ENCODE measurements at places on chromosomes 2 and 18.

DNA sequence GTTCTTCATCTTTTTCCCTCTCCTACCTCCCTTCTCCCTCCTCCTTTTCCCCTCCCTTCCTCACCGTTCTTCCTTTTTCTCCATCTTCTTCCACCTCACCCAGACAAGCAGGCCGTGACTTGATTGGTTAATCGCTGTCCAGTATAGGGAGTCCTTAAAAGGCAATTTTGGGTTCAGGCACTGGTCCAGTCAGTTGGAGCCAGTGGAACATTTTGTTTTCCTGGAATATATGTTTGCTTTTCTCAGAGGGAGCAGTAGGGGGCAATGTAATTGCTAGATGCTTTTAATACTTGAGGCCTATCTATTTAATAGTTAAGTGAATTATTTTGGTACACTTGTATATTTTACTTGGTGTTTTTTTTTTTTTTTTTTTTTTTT, 15.0 kb downstream of the ELAC1 start:
- DNase-seq = no peak

- no peak for DNase-seq
Measured at GRCh38 chr2:184416146-184416913, 182.0 kb upstream of the ZNF804A start.

GRCh38 chr2:239121600-239122012, 273.7 kb downstream of the TWIST2 start:
- no peak for DNase-seq

- DNase-seq = no peak
Measured at GRCh38 chr2:180790891-180791290, 189.5 kb upstream of the UBE2E3 start.

GRCh38 chr18:27606741-27607140, 421.6 kb upstream of the CHST9 start:
- no peak for DNase-seq

DNA sequence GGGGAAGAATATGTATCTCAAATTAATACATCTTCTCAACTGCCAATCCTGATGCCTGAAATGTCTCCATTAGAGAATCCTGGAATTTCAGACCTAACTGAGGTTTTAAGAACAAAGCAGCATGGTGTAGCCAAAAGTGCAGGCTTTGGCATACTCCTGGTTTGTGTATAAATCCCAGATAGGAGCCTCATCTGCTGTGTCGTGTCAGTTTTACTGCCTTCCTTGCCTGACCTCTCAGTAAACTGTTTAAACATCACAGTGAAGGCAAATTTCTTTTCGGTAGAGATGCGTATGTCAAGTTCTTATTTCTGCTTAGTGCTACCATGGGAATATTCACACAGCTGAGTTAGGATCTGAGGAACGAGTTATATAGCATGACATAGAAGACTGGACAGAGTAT, 7.3 kb downstream of the SCG2 start:
- DNase-seq = no peak

DNA sequence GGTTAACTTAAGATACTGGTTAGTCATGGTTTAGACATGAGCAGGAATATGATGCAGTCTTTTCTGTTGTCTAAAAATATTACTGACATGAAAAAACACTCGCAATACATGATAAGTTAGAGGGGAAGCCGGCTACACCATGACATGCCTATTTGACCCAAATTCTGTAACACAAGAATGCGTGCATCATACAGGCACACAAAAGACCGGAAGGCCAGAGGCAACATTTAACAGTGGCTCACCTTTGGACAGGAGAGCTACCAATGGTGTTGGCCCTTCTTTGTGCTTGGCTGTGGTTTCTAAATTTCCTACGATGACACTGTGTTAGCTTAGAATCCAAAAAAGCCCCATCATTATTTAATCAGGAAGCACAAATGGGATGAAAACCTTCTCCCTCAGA, 4.1 kb downstream of the PARD6G start:
- DNase-seq = no peak

GRCh38 chr18:12376034-12376753, 833 bp downstream of the AFG3L2 start:
- no peak for DNase-seq

GRCh38 chr18:41936471-41937134, 18.4 kb upstream of the PIK3C3 start:
- DNase-seq = no peak

DNA sequence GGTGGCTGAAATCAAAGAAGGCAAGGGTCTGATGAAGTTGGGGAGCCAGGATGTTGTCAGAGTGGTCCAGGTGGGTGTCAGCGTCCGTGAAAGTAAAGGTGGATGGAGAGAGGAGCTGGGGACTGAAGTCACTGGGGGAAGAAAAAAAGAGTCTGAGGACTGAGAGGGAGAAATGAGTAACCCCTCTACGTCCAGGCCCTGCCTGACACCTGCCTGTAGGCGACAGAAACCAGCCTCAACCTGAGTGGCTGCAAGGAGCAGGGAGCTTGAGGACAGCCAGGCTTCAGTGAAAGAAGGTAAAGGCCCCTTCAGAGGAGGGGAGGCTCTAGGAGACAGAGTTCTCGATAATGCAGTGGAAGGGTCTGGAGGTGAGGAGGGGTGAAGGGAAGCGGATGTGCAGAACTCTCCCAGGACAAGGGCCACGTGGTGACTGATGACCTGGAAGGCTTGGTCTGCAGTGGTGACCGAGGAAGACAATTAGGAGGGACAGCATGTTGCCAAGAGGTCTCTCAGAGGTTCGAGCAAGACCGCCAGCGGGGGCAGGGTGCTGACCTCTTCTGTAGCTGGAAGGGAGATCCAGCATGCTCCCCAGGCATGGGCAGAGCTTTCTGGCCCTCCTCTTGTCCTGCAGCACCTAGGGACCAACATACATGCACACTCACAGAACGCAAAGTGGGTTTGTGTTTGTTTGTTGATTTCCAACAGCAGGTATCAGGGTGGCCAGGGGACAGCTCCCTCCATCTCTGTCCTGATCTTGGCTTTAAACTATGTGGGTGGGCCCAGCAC, 86.6 kb upstream of the TMEM247 start:
- DNase-seq = no peak

DNA sequence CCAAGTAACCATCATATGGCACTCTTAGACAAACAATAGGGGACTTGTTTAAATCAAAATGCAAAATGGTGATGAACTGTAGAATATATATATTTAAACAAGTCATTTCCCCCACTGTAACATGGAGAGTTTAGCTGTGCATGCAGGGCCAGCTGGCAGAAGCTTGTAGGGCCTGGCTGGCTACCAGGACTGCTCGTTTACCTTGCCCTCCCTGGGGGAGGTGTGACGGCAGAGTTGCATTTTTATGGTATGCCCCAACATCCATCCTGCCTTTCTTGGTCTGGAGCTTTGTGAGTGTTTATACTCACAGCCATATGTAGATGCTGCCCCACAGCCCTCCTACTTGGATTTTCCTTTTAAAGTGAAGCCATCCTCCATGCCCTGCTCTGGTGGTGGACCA, 101.7 kb upstream of the ZFP36L2 start:
- DNase-seq = no peak

GRCh38 chr2:236793023-236794011, 223.7 kb downstream of the ACKR3 start:
- DNase-seq = no peak

DNA sequence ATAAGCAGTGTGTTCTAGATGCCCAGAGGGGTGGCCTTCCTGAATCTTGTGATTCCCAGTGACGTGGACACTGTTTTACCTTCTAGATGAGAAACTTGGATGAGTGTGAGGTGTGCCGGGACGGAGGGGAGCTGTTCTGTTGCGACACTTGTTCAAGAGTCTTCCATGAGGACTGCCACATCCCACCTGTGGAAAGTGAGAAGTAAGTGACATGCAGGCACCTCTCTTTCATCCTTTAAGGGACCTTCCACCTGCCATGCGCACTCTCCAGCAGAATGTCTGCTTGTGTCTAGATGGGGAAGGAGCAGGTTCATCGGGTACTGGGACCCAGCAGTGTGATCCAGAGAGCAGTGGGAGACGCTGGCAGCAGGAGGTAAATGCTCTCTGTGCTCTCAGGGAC, 16.0 kb upstream of the SP100 start:
- no peak for DNase-seq

- DNase-seq = no peak
Measured at GRCh38 chr2:145235312-145235711, 715.4 kb upstream of the ZEB2 start.

DNA sequence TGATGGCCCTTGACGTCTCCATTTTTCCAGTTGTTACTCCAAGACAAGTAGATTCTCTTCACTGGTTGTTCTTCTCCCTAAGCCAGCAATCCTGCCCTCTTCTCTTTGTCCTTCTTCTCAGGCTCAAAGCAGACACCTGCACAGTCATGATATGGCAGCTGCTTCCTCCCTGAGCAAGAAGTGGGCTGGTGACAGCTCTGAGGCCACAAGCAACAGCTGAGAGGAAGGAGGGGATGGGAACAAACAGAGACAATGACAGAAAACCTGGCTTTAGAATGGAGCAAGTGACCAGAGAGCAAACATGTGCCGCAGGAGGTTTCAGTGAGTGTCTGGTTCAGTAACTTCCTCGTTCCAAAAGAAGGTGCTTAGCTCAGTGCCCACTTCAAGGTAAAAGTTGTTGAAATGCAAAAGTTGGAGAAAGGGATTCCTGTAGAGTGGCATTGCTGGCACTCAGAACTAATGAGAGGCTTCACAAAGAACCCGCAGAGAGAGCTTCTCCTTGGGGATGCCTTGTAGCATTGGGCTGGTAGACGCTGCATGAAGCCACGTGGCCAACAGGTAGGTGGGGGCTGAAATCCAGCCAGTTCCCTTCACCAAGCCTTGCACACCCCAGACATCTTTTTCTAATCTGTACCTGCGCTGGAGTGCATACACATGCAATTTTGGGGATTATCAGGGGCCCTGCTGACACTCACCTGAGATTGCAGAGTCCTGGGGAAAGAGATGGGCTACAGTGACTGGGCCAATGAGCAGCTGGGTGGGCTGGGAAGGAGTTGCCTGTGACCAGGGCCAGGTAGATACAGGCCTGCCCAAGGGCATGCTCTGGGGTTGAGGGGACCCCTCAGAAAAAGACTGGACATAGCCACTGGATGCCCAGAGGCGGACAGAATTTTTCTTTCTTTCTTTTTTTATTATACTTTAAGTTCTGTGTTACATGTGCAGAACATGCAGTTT, 153.3 kb upstream of the RAB12 start:
- DNase-seq = no peak

DNA sequence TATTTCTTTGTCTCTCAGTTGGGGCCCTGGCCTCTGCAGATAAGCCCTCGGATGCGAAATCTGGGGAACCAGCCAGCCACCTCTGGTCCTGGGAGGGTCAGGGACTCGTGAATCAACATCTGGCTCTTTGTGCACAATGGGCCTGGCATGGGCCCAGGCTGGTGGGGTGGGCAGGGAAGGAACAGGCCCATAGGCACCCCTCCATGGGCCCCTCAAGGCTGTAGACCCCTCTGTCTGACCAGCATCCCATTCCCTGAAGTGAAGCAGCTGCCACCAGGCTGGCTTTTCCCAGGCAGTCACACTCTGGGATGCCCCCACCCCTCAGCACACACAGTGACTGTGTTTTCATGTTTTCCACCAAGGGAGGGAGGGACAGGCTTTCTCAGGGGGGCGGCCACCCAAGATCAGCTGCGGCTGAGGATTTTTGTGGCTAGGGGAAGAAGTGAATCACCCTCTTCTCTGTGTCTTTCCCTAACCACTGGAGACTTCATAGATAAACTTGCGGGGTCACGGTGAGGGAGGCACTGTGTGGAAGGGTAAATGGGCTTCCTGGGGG, 166.0 kb downstream of the AGAP1 start:
- DNase-seq = no peak

- DNase-seq = no peak
Measured at GRCh38 chr2:15559379-15560139, 1.6 kb downstream of the NBAS start.

DNA sequence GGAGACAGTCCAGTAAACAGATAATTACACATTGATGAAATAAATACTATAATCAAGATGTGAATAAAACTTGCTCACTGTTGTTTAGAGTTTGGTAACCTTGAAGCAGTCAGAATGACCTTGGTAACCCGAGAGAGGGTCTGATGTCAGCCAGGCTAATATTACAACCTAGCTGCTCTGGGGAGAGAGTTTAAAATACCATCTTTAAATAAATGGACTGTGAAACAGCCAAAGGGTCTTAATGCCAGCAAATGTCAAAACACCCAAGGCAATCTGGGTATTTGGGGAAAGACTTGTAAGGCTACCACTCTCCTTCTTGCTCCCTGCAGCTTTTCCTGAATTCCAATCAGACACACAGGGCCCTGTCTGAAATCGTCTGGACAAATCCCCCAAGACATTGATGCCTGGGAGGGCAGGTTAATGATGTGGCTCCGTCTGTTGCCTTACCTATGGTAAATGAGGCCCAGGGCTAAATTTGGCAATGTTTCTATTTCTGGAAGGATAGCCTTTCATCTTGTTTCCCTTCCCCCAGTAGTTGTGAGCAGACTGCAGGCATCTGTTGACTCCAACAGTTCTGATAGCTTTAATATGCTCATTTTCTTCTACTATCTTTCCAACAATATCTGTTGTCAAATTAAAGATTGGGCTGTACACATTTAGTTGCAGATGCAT, 43.0 kb upstream of the ITGB6 start:
- DNase-seq = no peak

DNA sequence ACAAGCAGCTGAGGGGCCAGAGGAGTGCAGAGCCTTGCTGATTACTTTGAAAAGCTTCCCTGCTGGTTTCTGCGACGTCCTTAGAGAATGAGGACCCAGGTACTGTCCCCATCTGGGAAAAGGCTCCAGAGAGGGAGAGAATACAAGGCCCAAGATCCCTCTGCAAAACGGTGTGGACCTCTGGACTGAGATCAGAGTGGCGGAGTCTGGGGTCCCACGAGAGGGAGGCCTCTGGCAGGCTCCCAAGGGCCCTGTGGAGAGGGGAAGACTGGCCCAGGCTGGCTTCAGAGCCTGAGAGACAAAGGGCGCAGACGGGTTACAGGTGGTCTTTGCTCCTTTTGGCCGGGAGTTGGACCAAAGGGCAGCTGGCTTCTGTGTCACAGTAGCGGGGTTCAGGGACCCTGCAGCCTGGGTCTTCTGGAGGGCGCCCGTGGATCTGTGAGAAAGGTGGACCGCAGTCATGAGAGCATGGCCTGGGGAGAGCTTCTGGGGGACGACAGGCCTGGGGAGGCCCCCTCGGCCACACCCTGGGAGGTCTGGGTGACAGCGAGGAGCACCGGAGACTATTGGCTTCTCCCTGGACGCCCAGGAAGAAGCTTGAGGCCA, 805 bp downstream of the SNORC start:
- DNase-seq = no peak

- DNase-seq = no peak
Measured at GRCh38 chr2:179049546-179050311, at the start of gene CCDC141. Gene CCDC141, minus strand, starts transcription at chr2:179050137. Its CDS starts 196 bp downstream, at chr2:179049941.

- no peak for DNase-seq
Measured at GRCh38 chr18:55024564-55024963, 65.3 kb upstream of the CCDC68 start.

- no peak for DNase-seq
Measured at GRCh38 chr18:78595453-78595852, 384.2 kb upstream of the SALL3 start.

DNA sequence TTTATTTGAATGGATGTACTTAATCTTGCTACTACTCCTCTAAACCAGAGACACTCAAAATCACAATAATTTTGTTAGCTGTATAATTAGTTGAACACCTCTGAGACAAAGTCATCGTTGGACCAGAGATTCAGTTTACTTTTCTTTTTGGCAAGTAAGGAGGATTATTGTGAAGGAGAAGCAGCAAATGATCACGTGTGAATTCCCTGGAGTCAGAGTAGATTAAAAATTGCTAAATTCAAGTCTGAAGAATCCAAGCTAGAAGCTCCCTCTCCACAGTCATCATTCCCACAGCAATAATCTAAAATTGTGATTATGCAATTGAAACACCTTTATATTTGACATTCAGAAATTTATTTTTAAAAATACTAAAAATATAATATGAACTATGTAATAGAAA, 484.4 kb downstream of the CMPK2 start:
- DNase-seq = no peak

GRCh38 chr2:158116936-158117335, 15.3 kb downstream of the UPP2 start:
- DNase-seq = no peak

All from stimulated activated CD8-positive, alpha-beta memory T cell treated with anti-CD3 and anti-CD28 coated beads, Interleukin-4, amount 100 ng/mL, for 1 hour (primary cell).